SHP77 (cell line): ENCODE measurements at places on chromosomes 16 and 17.

GRCh38 chr17:58385359-58385899 lies 31.9 kb downstream of the RNF43 start:
- DNase-seq, result no peak

DNA sequence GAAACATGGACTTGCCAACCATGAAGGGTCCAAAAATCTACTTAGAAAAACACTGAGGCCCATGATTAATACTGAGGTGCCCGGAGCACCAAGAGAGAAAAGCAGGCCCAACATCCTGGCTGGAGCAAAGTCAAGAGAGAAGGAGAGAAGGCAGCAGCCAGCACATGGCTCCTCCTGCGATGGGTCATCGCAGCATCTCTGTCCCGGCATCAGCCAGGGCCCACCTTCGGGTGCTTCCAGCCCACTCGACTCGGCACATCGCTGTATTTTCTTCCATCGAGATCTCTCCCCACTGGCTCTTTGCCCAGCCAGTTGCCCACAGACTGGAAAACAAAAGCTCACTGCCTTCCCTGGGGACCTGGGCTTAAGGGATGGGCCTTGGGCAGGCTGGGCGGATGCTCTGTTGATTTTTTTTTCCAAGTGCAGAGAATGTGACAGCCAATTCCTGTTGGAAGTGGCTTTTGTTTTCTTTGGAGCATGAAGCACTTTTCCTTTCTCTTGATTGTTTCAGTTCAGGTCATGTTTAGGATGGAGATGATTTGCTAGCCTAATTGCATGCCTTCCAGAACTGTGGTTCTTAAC lies 58.1 kb downstream of the CYB5B start:
- no peak for DNase-seq

GRCh38 chr16:27769561-27770255 lies 219.8 kb downstream of the KATNIP start:
- DNase-seq, result no peak

- no peak for DNase-seq
Observed at GRCh38 chr17:5299383-5299782, 17.3 kb downstream of the RABEP1 start.

DNA sequence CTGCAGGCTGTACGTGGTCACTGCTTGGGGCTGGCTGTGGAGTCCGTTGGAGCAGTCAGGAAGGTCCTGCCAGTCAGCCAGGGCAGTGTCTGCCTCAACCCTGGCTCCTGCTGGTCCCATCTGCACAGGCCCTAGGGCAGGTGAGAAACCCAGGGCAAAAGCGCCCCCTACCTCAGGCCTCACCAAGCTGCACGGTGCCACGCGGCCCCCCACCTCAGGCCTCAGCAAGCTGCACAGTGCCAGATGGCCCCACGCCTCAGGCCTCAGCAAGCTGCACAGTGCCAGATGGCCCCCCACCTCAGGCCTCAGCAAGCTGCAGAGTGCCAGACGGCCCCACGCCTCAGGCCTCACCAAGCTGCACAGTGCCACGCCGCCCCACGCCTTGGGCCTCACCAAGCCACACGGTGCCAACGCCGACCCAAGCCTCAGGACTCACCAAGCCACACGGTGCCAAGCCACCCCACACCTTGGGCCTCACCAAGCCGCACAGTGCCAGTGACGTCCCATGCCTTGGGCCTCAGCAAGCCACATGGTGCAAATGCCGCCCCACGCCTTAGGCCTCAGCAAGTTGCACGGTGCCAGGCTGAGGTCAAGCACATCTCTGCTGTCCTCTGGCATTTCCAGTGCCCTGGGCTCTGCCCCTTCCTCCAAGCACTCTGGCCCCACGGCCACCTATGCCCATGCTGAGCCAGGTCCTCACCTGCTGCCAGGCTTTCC lies 5.5 kb downstream of the TMEM204 start:
- DNase-seq, result no peak

DNA sequence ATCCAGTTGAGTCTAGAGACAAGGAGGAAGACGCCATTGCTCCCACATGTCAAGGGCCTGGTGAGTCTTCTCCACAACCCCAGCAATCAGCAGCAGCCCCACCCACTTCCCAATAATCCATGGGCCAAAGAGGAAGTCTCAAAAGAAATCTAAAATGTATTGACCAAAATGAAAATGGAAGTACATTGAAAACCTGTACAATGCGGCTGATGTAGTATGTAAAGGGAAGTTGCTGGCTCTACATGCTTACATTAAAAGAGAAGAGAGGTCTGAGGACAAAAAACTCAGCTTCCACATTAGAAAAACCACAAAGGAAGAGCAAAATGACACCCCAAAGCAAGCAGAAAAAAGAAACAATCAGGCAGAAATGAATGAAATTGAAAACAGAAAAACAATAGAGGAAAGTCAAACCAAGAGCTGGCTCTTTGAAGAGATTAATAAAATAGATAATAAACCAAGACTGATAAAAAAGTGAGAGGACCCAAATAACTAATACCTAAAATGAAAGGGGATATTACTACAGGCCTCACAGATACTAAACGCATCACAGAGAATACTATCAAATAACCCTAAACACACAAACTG lies 100.6 kb upstream of the METRNL start:
- DNase-seq, result no peak

DNA sequence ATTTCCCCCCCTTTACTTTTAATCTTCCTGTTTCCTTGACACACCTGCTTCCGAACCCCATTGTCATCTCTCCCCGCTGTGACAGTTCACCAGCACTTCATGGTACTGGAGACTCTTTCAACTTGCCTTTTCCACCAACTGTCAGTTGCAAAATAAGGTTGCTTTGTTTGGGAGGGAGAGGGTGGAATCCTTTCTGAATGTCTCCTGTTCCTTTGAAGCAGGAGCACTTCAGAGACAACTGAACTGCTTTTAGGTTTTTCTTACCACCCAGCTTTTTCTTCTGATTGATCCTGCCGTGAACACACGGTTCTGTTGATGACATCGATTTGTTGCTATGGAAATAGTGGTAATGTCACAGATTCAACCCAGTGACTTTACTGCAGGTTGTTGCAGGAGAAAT lies 42.0 kb downstream of the RPA1 start:
- DNase-seq, result no peak

GRCh38 chr17:35892091-35893035 lies 12.2 kb upstream of the CCL5 start:
- no peak for DNase-seq

DNA sequence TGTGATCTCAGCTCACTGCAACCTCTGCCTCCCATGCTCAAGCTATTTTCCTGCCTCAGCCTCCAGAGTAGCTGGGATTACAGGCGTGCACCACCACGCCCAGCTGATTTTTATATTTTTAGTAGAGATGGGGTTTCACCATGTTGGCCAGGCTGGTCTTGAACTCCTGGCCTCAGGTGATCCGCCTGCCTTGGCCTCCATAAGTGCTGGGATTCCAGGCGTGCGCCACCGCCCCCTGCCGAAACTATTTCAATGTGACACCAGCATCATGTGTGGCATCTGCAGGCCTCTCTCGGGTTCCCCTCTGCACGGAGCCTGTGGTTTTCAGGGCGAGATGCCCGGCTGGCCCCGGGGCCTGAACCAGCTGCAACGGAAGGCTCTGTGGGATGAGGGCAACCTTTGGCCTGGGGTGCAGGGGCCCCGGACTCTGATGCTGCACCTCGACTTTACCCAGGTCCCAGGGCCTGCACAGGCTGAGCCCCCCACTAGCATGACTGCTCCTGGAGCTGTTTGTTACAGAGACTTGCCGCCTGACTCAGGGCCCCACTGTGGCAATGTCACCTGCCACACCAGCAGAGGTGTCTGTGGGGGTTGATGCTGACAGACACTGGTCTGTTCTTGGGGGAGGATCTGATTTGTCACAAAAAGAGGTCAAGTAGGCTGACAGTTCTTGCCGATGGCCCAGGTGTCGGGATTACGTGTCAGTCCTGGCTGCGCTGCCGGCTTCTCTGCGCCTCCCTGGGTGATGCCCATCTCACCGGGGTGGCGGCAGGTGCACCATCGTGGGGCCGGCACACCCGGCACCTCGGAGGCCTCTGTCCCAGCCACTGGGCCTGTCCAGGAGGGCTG lies 8.6 kb upstream of the TEX19 start:
- peak; percentile 75 for DNase-seq

DNA sequence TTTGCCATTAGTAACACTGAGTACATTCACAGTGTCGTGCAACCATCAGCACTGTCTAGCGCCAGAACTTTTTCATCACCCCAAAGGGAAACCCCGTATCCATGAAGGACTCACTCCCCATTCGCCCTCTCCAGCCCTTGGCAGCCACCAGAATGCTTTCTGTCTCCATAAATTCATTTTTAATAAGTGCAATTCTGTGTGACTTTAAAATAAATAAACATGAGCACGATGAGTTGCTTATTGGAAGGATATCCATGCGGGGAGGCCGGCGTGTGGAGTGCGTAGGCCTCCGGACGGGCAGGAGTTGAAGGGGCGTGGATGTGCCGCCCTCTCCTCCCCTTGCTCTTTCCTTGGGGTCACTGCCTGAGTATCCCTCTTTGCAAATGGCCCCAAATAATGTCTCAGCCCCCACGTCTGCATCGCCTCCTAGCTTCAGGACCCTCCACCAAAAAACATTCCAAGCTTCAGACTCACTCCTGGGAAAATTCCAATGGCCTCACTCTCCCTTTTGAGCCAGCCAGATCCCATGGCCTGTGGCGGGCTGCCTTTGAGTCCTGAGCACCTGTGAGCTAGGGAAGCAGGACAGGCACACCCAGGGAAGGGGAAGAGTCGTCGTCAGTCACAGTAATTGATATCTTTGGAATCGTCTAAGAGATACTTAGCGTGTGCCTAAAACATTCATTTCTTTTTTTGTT lies 306.3 kb downstream of the SEC14L1 start:
- no peak for DNase-seq

DNA sequence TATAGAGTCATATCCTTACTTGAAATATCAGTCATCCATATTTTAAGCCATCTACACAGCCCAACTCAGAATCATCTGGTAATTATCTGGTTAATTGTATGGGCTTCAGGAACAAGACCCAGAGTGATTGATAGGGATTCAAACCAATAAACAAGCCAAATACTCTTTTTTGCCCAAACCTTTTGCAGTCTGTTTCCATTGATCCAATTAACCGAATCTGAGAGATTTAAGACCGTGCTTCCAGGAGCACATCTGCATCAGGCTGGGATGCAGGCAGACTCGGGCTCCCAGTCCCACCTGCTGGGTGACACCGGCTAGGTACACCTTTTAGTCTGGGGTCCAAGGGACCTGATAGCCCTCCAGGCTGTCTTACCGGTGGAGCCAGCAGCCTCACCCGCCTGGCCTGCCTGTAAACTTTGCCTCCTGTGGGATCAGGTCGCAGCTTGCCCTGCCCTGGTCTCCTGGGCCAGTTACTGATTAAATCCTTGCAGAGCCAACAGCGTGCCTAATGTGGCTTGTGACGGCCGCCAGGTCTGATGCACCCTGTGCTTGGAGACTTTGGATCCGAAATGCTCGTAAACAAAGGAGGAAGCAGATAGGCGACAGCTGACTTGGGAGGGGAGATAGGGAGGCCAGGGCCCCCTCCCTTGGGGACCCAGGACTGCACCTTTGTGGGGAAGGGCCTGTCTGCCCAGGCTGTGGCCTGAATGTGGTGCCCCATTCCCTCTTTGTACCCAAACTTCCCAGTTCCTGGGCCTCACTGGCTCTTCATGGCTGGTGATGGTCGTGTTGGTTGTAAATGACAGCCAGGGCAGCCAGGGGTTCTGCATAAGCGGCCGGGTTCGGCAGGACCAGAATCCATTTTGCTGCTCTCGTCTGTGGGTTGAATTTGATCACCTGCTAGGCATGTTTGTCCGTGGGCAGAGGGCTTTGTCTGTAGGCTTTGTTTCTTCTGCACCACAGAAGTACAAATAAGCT lies 3.8 kb downstream of the CMIP start:
- DNase-seq, result no peak

DNA sequence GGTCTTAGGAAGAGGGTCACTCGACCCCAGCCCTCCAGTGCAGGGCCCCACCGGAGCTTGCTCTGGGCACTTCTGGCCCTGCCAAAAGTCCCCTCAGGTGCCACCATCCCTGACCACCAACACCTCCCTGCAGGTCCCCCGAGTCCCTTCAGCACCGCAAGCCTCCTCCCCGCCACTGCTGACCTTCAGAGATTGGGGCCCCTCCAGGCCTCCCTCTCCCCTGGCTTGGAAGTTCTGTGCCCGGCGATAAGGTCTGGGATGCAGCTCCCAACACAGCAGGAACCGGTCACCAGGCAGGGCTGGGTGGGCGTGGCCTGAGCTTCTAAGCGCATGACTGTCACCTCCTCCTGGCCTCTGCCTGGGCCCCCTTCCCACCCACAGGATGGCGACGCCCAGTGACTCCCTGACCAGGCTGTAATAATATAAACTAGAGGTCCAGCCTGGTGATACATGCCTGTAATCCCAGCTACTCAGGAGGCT lies 11.2 kb downstream of the PIEZO1 start:
- no peak for DNase-seq

- DNase-seq, result no peak
Observed at GRCh38 chr16:67252609-67253497, 4.1 kb downstream of the SLC9A5 start.

DNA sequence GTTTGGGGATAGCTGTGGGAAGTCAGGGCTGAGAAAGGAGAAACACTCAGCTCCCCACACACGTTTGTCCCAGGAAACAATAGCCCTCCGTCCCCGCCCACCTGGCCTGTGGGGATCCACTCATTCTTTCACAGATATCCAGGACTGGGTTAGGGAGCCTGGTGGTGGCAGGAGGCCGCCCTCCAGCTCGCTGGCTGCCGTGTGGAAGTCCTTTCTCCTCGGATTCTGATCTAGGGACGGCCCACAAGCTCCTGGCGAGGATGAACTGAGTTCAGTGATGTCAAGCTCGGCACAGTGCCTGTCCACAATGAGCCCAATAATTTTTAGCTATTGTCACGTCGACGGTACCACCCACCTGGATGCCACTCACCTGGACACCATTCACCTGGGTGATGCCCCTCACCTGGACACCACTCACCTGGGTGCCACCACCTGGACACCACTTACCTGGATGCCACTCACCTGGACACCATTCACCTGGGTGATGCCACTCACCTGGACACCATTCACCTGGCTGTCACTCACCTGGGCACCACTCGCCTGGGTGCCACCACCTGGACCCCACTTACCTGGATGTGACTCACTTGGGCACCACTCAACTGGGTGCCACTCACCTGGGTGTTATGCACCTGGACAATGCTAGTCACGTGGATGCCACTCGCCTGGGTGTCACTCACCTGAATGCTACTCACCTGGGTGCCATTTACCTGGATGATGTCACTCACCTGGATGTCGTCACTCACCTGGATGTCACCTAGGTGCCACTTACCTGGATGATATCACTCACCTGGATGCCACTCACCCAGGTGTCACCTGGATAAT lies 172.5 kb upstream of the FOXF1 start:
- no peak for DNase-seq

GRCh38 chr17:82274134-82275020 lies 877 bp upstream of the CSNK1D start:
- no peak for DNase-seq

GRCh38 chr16:10016752-10017151 lies 165.5 kb downstream of the GRIN2A start:
- no peak for DNase-seq

DNA sequence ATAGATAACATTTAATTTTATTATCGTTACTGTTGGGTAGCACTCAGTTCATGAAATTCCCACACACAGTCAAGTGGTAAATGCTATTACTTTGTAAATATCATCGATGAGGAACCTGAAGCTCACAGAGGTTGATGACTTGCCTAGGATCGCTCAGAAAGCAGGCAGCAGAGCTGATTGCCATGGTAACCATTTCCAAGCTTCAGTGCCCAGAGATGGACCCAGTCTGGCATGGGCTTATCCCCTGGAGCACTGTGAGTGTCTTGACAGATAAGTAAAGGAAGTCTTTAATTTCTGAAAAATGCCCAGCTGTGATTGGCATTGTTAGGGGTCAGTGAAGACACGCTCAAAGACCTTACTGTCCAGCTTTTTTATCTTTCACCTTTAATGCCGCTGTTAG lies 95.0 kb downstream of the PRKCB start:
- no peak for DNase-seq
